ENCODE measurements at places on chromosomes 3 and 15. TPM values are rescaled to one million over a fixed set of nuclear protein-coding genes. Genes with fewer than 3 reads are reported as not detected.

The ADAMTS17 gene
- total RNA-seq: 2.7 TPM

- peak; percentile 55 for DNase-seq
These were observed 5.5 kb downstream of the DIS3L start for GRCh38 chr15:66298803-66299251.

DNA sequence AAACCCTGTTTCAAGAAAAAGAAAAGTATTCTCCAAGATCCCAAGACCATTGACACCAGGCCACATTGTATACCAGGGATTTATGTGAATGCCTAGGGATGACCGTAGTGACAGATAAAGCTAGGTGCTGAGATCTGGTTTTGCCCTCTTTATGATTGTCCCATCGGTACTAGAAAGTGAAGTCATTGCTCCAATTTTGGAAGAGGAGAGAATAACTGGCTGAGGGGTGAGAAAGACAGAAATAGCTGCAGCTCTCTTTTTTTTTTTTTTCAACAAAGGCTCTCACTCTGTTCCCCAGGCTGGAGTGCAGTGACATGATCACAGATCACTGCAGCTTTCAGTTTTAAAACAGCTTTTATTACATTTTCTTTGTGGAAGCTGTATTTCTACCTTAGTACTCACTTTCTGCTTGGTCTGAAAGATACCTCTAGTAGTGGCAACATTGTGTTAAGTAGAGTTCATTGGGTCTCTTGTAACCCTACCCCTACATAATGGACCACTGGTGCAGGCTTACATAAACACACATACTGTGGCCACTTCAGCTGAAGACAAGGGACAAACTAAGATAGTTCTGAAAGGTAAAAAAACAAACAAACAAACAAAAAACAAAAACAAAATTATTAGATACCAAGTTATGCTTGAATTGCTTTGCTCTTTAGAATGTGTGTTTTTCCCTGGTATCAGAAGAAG, 18.0 kb downstream of the ZSCAN29 start:
- DNase-seq: no peak

GRCh38 chr3:8520816-8521403, 19.3 kb downstream of the LMCD1 start:
- no peak for DNase-seq

DNA sequence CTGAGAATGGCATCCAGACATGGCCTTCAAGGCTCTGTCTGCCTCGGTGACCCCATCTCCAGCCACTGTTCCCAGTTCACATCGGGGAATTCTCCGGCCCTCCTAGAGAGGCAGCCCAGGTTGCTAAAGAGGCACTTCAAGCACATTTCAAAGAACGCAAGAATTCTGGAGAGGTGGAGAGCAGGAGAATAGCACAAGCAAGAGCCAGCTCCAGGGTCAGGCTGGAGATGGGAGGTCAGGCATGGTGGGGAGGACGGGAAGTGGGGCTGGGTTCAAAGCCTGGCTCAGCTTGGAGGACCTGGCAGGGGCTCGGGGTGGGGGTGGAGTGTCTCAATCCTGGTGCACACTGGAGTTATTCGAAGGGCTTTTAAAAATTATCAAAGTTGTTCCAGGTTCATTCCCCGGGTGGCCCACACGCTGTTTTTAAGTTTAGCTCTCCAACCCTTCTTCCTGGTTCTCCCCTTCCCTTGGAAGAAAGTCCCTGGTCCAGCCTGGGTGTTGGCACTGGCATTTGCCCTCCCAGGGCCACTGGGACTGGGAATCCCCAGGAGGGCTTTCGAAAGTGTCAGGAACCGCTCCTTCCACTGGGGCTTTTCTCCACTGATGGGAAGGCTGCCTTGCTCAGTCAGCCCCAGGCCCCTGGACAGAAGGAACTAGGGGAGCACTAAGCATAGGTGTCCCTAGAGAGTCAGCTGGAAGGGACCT, 35.8 kb downstream of the ZNF710 start:
- peak; percentile 38 for DNase-seq

- no peak for DNase-seq
These were observed 126.6 kb downstream of the SRGAP3 start for GRCh38 chr3:9122732-9123364.

GRCh38 chr3:94472511-94472910, 409.6 kb downstream of the NSUN3 start:
- DNase-seq: peak; percentile 65

- DNase-seq: no peak
These were observed 97.1 kb downstream of the MEX3B start for GRCh38 chr15:81948751-81949150.

Measured in endodermal cell (in vitro differentiated cells).